ENCODE measurements at places on chromosomes 3 and 15. TPM values are rescaled to one million over a fixed set of nuclear protein-coding genes. Genes with fewer than 3 reads are reported as not detected.

GRCh38 chr3:53230789-53231188 is 25.0 kb downstream of the TKT start:
- no peak for DNase-seq

Gene CCDC50
- 69.9 TPM for polyA plus RNA-seq

Gene EPHB3
- 26.9 TPM for polyA plus RNA-seq

Gene CAND2
- polyA plus RNA-seq, result 9.3 TPM

GRCh38 chr3:124779116-124779515 is 48.9 kb downstream of the UMPS start:
- DNase-seq, result no peak

Gene DCUN1D1
- 47.6 TPM for polyA plus RNA-seq

DNA sequence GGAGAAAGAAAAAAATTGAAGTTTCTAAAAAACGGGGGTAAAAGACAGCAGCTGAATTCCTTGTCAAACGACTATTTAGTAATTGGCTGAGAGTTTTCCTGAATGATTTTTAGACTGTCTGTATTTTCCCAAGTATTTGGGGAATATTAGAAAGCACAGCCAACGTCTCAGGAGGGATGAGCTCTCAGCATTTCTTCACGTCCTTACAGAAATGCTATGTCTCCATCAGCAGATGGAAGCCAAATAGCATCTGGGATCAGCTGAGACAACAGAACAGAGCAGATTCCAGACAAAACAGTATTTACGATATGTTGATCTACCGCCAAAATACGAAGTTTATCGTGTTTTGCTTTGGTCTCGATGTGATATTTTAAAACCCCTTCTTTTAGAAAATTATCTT is 5.3 kb upstream of the TMC3 start:
- no peak for DNase-seq

GRCh38 chr3:189953551-189953950 is 167.1 kb downstream of the P3H2 start:
- no peak for DNase-seq

DNA sequence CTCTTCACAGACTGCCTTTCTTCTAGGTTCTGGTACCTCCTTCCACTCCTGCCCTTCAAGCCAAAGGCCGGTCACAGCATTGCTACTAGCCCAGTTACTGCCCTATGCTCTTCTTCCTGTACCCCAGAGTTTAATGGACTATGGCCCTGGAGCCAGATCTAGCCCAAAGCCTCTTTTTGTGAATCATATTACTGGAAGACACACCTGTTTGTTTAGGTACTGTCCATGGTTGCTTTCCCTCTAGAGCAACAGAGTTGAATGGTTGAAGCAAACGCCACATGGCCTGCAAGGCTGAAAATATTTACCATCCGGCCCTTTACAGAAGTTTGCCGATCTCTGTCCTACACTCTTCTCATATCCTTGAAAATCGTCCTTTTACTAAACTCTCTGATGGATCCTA is 47.0 kb downstream of the PDZRN3 start:
- no peak for DNase-seq

- no peak for DNase-seq
These were observed 58.9 kb downstream of the CNOT10 start for GRCh38 chr3:32743934-32744333.

DNA sequence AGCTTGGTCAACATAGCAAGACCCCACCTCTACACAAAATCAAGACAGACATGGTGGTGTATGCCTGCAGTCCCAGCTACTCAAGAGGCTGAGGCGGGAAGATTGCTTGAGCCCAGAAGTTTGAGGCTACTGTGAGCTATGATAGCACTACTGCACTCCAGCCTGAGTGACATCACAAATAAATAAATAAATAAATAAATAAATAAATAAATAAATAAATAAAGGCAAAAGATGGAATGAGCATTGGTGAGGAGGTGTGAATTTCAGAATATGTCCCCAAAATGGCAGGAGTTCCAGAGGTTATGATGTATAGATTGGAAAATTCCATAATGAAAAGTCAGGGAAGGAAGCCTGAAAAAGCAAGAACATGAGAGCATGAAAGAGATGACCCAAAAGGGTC is 249.9 kb downstream of the MEX3B start:
- DNase-seq, result no peak

DNA sequence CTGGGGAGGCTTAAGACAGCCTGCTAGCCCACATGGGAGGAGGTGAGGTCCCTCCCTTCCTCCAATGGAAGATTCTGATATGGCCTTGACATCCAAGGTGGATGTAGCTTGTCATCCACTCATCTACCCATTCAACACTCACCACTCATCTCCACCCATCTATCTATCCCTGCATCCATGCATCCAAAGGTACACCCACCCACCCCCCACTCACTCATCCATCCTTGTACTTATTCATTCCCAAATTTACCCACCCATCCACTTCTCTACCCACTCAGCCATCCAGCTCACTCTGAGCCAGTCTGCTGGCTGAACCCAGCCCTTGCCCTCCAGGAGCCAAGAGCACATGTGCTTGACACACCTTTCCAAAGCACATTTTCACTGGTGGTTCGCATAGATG is 189.7 kb downstream of the TLE3 start:
- no peak for DNase-seq

Gene SERINC4
- polyA plus RNA-seq, result not detected

DNA sequence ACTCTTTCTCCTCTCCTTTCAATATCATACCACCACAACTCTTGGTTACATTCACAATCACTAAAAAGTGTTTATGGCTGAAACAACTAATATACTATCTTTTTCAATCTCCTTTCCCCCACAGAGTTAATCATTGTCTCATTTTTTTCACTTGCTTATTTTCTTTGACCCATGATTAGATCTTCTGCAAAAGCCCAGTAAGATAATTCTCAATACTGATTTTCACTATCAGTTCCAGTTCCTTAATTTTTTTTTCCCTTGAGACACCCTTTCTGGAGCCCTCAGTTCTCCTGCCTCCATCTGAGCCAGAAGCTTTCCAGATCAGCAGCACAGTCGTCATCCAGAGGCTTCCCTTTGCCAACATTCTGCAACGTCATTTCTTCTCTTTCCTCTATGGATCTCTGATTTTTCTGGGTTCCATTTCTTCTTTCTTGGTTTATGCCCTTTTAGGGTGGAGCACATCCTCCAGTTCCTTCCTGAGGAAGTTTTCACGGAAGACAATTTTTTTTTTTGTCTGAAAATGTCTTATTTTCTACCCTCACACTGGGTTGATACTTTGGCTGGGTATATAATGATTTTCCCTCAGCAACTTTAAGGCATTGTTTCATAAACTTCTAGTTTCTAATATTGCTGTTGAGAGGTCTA is 88.7 kb upstream of the C15orf39 start:
- DNase-seq, result no peak

GRCh38 chr15:28895146-28895545 is 9.4 kb downstream of the APBA2 start:
- DNase-seq, result no peak

Gene TERB2
- not detected for polyA plus RNA-seq

DNA sequence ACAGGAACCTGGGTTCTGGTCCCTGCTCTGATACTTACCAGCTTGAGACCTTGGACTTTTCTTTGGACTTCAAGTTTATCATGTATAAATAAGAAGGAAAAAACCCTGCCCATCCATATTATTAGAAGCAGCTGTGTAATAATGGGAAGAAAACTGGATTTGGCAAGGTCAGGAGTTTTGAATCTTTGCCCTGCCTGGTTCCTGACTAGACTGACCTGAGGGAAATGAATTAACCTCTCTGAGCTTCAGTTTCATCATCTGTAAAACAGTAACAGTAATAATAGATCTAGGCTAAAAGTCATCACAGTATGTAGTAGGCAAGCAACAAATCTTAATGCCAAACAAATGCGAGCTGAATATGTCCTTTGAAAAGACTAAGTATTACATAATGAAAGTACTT is 68.8 kb downstream of the FSIP1 start:
- no peak for DNase-seq

DNA sequence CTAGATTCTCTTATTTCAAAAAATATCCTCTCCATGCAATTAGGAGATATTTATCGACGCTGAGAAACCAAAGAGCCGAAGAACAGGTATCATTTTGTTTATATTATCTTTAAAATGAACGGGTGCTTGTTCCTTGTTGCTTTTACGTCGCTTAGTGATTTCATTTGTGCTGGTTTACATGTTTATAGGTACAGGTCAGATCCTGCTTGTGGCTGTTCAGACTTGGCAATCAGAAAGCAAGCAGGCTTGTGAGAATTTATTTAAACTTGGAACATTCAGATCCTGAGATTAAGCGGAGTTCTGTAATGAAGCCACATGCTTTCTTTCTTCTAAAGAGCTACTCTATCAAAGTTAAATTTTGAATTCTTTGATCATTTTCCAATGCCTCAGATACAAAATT is 43.0 kb upstream of the ATP2C1 start:
- DNase-seq, result no peak

Gene SMCO1
- polyA plus RNA-seq, result not detected

DNA sequence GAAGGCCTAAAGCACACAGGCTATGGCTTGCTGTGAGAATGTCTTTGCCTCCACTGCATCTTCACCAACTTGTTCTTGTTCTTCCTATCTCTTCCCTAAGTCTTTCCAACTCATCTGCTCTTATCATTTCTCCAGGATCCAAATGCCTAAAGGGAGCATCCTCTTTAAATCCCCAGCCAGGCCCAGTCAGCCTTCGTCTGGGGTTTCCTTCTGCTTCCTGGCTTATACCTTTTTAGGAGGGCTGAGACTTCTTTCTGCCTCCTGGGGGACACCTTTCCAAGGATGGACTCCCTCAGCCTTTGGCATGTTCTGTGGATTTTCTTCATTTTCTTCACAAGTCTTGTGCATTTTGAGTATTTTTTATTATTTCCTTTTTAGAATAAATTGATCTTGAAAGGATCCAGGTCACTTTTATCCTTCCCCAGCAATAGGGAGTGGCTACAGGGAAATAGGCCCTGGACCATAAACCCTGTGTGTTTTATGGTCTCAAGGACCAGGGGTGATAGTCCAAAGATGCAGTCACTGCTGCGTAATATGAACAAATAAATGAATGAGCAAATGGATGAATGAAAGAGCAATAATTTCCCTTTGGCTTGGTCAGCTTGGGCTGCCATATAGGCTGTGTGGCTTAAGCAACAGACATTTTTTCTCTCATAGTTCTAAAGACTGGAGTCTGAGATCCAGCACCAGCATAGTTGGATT is 122.1 kb upstream of the LRIG1 start:
- no peak for DNase-seq

Gene PLIN1
- polyA plus RNA-seq, result 1.5 TPM

GRCh38 chr3:170815340-170815739 is 54.7 kb downstream of the RPL22L1 start:
- DNase-seq, result no peak

DNA sequence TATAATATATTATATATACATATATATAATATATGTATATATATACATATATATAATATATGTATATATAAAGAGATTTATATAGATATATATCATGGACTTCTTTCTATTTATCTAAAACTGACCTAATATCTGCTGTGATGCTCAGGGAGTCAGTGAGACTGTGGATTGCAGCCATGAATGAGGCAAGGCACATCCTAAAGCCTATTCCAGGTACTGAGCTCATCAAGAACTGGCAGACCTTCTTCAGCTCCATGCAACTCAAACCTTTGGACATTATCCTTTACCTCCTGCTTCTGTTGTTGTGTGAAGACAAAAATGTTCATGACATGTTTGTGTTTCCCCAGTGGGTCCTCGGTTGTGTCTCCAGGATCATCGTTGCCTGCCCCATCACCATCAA is 7.7 kb upstream of the LPP start:
- DNase-seq, result no peak

Gene RGMA
- 13.8 TPM for polyA plus RNA-seq

- no peak for DNase-seq
These were observed 64.8 kb downstream of the LRIG1 start for GRCh38 chr3:66435989-66436388.

Gene IL5RA
- 0.69 TPM for polyA plus RNA-seq

Gene B3GALNT1
- 41.0 TPM for polyA plus RNA-seq

DNA sequence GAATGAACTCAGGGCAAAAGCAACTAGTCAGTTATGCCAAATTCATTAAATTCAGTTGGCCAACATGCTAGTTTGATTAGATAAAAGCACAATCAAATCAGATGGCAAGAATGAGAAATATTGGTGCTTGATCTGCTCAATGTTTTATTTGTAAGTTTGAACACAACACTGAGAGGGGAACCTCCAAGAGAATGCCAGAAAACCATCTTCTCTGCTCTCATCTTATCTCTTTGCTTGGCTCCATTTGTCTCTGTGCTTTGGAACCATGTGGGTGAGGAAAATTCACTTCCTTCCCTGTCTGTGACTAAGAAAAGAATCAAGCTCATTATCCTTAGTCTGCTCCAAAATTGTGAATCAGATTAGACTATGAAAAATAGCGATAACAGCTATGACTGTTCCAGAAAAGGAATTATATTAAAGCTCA is 43.6 kb upstream of the DCBLD2 start:
- no peak for DNase-seq

DNA sequence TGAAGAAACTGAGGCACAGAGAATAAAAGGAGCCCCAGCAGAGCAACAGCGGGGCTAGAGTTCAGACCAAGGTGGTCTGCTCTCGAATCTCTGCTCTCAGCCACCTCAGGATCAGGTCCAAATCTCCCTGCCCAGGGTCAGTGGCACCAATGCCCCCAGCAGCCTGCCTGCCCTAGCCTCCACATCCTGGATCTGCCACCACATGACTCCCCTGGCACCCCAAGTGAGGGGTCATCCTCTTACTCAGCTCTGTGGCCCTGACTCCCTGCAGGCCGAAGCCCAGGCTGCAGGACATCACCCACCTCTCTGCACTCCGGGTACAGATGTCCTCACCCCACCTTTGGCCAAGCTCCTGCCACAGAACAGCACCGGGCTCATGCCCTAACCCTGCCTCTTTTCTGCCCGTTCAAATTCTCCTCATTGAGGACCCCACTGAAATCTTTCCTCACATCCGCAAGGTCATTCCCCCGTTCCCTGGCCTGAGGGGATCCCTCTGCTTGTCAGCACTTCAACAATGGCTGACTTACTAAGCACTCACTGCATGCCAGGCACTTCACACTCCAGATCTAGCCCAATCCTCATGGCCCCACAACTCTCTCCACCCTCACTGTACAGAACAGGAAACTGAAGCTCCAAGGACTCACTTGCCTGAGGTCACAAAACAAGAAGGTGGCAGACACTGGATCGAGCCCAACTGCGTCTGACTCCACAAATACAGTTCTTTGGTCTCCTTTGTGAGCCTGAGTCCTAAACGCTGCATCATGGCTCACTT is 4.3 kb downstream of the PPIB start:
- no peak for DNase-seq

DNA sequence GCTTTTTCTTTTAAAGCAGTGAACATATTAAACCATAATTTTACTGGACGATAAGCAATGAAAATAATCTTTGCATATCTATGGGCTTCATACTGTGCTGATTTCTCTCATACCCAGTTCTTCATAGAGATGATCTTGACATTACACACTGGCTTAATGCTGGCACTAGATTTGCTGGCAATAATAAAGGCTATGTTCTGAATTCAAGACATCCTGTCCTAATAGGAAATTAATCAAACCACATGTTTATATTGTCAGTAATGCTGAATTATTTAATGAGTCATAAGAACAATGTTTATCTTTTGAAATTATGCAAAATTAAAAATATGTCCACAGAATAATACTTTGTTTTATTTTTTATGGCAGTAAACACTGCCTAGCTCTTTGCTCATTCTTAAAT is 643.2 kb downstream of the OTOL1 start:
- DNase-seq, result no peak

Gene LMAN1L
- polyA plus RNA-seq, result not detected

Measured in left renal cortex interstitium (tissue), 4 donors.